Osteoblast (primary cell): ENCODE measurements at places on chromosomes 3 and 15. TPM values are rescaled to one million over a fixed set of nuclear protein-coding genes. Genes with fewer than 3 reads are reported as not detected.
A peak's percentile ranks its signal among the peaks of the same experiment; 100 is the strongest.

- H3K27me3 ChIP-seq, result no peaks in the 10 kb centered on the region
- H3K4me1 ChIP-seq, result peaks cover 2% of the 10 kb centered on the region
- no peak for DNase-seq
- no peak overlapping the region for H3K27ac ChIP-seq
- H3K4me3 ChIP-seq, result no peak overlapping the region
These were observed 199.8 kb upstream of the ALCAM start for GRCh38 chr3:105166893-105167292.

GRCh38 chr3:70916375-70917055, 604.1 kb upstream of the MDFIC2 start:
- H3K27ac ChIP-seq, result no peak overlapping the region
- H3K36me3 ChIP-seq, result no peaks in the 10 kb centered on the region
- peak; percentile 21 for DNase-seq
- no peak overlapping the region for H3K4me3 ChIP-seq
- no peaks in the 10 kb centered on the region for H3K27me3 ChIP-seq
- peaks cover 11% of the 10 kb centered on the region for H3K4me1 ChIP-seq

- H3K4me3 ChIP-seq, result no peak overlapping the region
- peaks cover 17% of the 10 kb centered on the region for H3K4me1 ChIP-seq
- no peak overlapping the region for H3K27ac ChIP-seq
- DNase-seq, result no peak
- peaks cover 16% of the 10 kb centered on the region for H3K36me3 ChIP-seq
These were observed 45.5 kb downstream of the HPS3 start for GRCh38 chr3:149174901-149175300.

DNAH12 gene
- total RNA-seq, result under 0.01 TPM in 2 replicates

- peak; percentile 92 for DNase-seq
- peaks cover 58% of the 10 kb centered on the region for H3K36me3 ChIP-seq
- peaks cover 90% of the 10 kb centered on the region for H3K4me1 ChIP-seq
- H3K27me3 ChIP-seq, result no peaks in the 10 kb centered on the region
These were observed 60.4 kb downstream of the SMAD3 start for GRCh38 chr15:67125589-67126502.

DNA sequence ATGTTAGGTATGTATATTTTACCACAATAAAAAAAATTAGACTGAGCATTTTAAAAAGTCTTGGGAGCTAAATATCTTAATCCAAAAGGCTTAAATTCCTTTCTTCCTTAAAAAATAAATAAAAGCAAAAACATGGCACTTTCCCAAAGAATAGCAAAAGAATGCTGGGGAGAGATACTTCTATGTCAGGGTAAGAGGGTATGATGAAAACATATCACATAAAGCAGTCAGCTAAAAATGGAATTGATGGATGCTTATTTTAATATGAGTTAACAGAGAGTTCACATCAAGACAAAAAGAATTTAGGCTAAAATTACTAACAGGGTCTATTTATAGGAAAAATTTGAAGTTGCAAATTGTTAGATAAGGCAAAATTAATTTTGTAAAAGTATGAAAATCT, 141.0 kb downstream of the MYLK start:
- H3K27ac ChIP-seq, result no peak overlapping the region
- peaks cover 18% of the 10 kb centered on the region for H3K36me3 ChIP-seq
- H3K4me1 ChIP-seq, result peaks cover 36% of the 10 kb centered on the region
- no peaks in the 10 kb centered on the region for H3K27me3 ChIP-seq
- DNase-seq, result no peak
- no peak overlapping the region for H3K4me3 ChIP-seq
